ENCODE measurements at places on chromosomes 7 and 10. TPM values are rescaled to one million over a fixed set of nuclear protein-coding genes. Genes with fewer than 3 reads are reported as not detected.

SLC18A3 gene
- total RNA-seq: not detected

DLD gene
- total RNA-seq: 78.6 TPM

LZTS2 gene
- 33.2 TPM for total RNA-seq

GNG11 gene
- 35.6 TPM for total RNA-seq

PTPN20 gene
- total RNA-seq: 3.1 TPM

TAS2R40 gene
- not detected for total RNA-seq

SFRP4 gene
- 6.9 TPM for total RNA-seq

PROSER2 gene
- total RNA-seq: 31.5 TPM

CLDN4 gene
- total RNA-seq: 4.2 TPM

COL1A2 gene
- not detected for total RNA-seq

ZNF804B gene
- total RNA-seq: not detected

ERVW-1 gene
- total RNA-seq: not detected

RBP3 gene
- total RNA-seq: not detected

EZH2 gene
- total RNA-seq: 25.2 TPM

ZNF117 gene
- total RNA-seq: 0.18 TPM

NPFFR1 gene
- not detected for total RNA-seq

HOXA5 gene
- 6.8 TPM for total RNA-seq

MYO3A gene
- total RNA-seq: not detected

KCNMA1 gene
- total RNA-seq: 67.4 TPM

CC2D2B gene
- not detected for total RNA-seq

CAMK1D gene
- total RNA-seq: 8.8 TPM

CH25H gene
- 0.09 TPM for total RNA-seq

MYH16 gene
- 0.51 TPM for total RNA-seq

CHAT gene
- not detected for total RNA-seq

DDC gene
- total RNA-seq: 0.96 TPM

GBX1 gene
- total RNA-seq: 0.17 TPM

ZNF680 gene
- 2.0 TPM for total RNA-seq

STEAP4 gene
- not detected for total RNA-seq

LLCFC1 gene
- not detected for total RNA-seq

GJC3 gene
- 0.14 TPM for total RNA-seq

PRSS2 gene
- total RNA-seq: not detected

HDAC9 gene
- 0.38 TPM for total RNA-seq

XRCC2 gene
- 5.7 TPM for total RNA-seq

ITIH5 gene
- total RNA-seq: not detected

ELN gene
- total RNA-seq: not detected

ADRB1 gene
- total RNA-seq: 0.98 TPM

HERC4 gene
- 48.1 TPM for total RNA-seq

OIT3 gene
- not detected for total RNA-seq

FAM237B gene
- total RNA-seq: not detected

UMAD1 gene
- 11.2 TPM for total RNA-seq

CALHM3 gene
- total RNA-seq: 0.38 TPM

HOGA1 gene
- total RNA-seq: 1.5 TPM

DRGX gene
- not detected for total RNA-seq

NPTX2 gene
- total RNA-seq: 0.09 TPM

PAOX gene
- total RNA-seq: 1.8 TPM

FRAT1 gene
- 2.2 TPM for total RNA-seq

JCAD gene
- 8.7 TPM for total RNA-seq

MCM10 gene
- total RNA-seq: 27.1 TPM

STEAP2 gene
- total RNA-seq: 3.5 TPM

RBP4 gene
- total RNA-seq: 7.5 TPM

CTBP2 gene
- 94.1 TPM for total RNA-seq

AKR1C1 gene
- 507 TPM for total RNA-seq

CALHM1 gene
- total RNA-seq: not detected

BAZ1B gene
- 61.1 TPM for total RNA-seq

CLRN3 gene
- total RNA-seq: not detected
